Articular chondrocyte of knee joint (primary cell): ENCODE measurements at places on chromosomes 11 and 22. TPM values are rescaled to one million over a fixed set of nuclear protein-coding genes. Genes with fewer than 3 reads are reported as not detected.

The OR2D2 gene
- 0.78 and 1.2 TPM in 2 replicates for total RNA-seq

The GAB4 gene
- total RNA-seq = not detected in 2 replicates

The CCDC188 gene
- 0.65 and 1.3 TPM in 2 replicates for total RNA-seq

The SYT12 gene
- 2.1 and 3.6 TPM in 2 replicates for total RNA-seq

The SPTBN2 gene
- total RNA-seq = 0.43 and 0.91 TPM in 2 replicates

The VSTM5 gene
- total RNA-seq = 0.39 and 0.86 TPM in 2 replicates

The MS4A7 gene
- total RNA-seq = not detected in 2 replicates

The UCP2 gene
- 5.1 and 8.6 TPM in 2 replicates for total RNA-seq

The TMEM191B gene
- total RNA-seq = not detected in 2 replicates

The LTO1 gene
- 13.0 and 23.7 TPM in 2 replicates for total RNA-seq

The IL10RA gene
- total RNA-seq = 0.11 and 0.78 TPM in 2 replicates

The TSSK2 gene
- total RNA-seq = not detected in 2 replicates

The TSPAN32 gene
- total RNA-seq = 1.4 and 3.5 TPM in 2 replicates

The OR8D4 gene
- 0.32 TPM in 1 of 2 replicates, not detected in the other for total RNA-seq

The FIBIN gene
- 6.0 and 14.3 TPM in 2 replicates for total RNA-seq

The SAA4 gene
- not detected in 2 replicates for total RNA-seq

The SCGB1A1 gene
- total RNA-seq = not detected in 2 replicates

The OR51A2 gene
- not detected in 2 replicates for total RNA-seq

The GGTLC2 gene
- not detected in 2 replicates for total RNA-seq

The OR4C45 gene
- total RNA-seq = not detected in 2 replicates

The YPEL1 gene
- 1.9 and 2.0 TPM in 2 replicates for total RNA-seq

The VWCE gene
- total RNA-seq = 0.86 and 1.3 TPM in 2 replicates

The GLB1L2 gene
- total RNA-seq = 0.11 and 0.91 TPM in 2 replicates

The CEND1 gene
- 0.26 and 0.32 TPM in 2 replicates for total RNA-seq

The MFRP gene
- total RNA-seq = 0.11 TPM in 1 of 2 replicates, not detected in the other

The SWAP70 gene
- total RNA-seq = 74.1 and 86.6 TPM in 2 replicates

The CRYBB1 gene
- total RNA-seq = not detected in 2 replicates

The CARS1 gene
- total RNA-seq = 73.4 and 75.1 TPM in 2 replicates

The ZNF143 gene
- total RNA-seq = 16.9 and 21.4 TPM in 2 replicates

The POGLUT3 gene
- 79.8 and 90.5 TPM in 2 replicates for total RNA-seq

The MUC15 gene
- total RNA-seq = not detected in 2 replicates

The RAB1B gene
- total RNA-seq = 74.4 and 77.1 TPM in 2 replicates

The EHF gene
- under 0.01 TPM in 1 of 2 replicates, not detected in the other for total RNA-seq

The OR56A1 gene
- not detected in 2 replicates for total RNA-seq

The H19 gene
- 29.9 and 77.0 TPM in 2 replicates for total RNA-seq

The CDK2AP2 gene
- 13.6 and 13.7 TPM in 2 replicates for total RNA-seq

The USP35 gene
- 11.6 and 13.5 TPM in 2 replicates for total RNA-seq

The MRGPRF gene
- 26.2 and 43.4 TPM in 2 replicates for total RNA-seq

The FGF4 gene
- not detected in 2 replicates for total RNA-seq

The OR51E2 gene
- not detected in 2 replicates for total RNA-seq

The KRTAP5-7 gene
- total RNA-seq = 0.13 and 0.22 TPM in 2 replicates

The PANX3 gene
- 0.22 TPM in 1 of 2 replicates, not detected in the other for total RNA-seq

The CDC42EP1 gene
- 25.0 and 30.8 TPM in 2 replicates for total RNA-seq

The SOX6 gene
- total RNA-seq = 8.4 and 11.6 TPM in 2 replicates

The SSTR3 gene
- total RNA-seq = not detected in 2 replicates

The KMT5B gene
- total RNA-seq = 27.4 and 31.6 TPM in 2 replicates

The MRGPRX3 gene
- 0.22 TPM in 1 of 2 replicates, not detected in the other for total RNA-seq

The HPX gene
- 0.65 and 2.2 TPM in 2 replicates for total RNA-seq

The TIMM10 gene
- 22.7 and 34.0 TPM in 2 replicates for total RNA-seq

The KRTAP5-11 gene
- not detected in 2 replicates for total RNA-seq

The CHADL gene
- 0.78 and 1.5 TPM in 2 replicates for total RNA-seq

The MIAT gene
- 0.76 and 0.78 TPM in 2 replicates for total RNA-seq

The NEFH gene
- total RNA-seq = 0.22 and 0.39 TPM in 2 replicates

The BCO2 gene
- 1.5 and 2.0 TPM in 2 replicates for total RNA-seq

The KCNJ11 gene
- total RNA-seq = under 0.01 TPM in 1 of 2 replicates, not detected in the other
